ENCODE measurements at places on chromosomes 6 and 20. TPM values are rescaled to one million over a fixed set of nuclear protein-coding genes. Genes with fewer than 3 reads are reported as not detected.
A peak's percentile ranks its signal among the peaks of the same experiment; 100 is the strongest.

DNA sequence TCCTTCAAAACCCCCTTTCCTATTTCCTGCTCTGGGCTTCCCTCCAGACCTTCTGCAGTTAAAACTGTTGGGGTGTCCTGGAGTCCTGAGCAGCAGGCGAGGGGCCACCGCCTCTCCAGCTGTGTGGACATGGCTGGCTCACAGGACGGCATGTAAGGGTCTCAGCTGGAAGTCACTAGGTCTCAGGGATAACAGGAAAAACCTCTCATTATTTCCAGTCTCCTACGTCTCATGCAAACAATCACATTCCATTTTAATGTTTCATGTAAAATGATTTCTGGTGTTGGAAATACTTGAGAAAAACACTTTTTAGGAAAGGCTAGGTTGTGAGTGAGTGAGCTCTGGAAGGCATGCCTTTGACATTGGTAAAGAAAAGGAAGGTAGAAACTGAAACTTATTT, 158.7 kb downstream of the SCML4 start:
- H3K27ac ChIP-seq, result no peak overlapping the region
- no peak for DNase-seq
- H3K27me3 ChIP-seq, result no peaks in the 10 kb centered on the region
- no peaks in the 10 kb centered on the region for H3K36me3 ChIP-seq
- H3K4me1 ChIP-seq, result peaks cover 2% of the 10 kb centered on the region
- no peak overlapping the region for H3K4me3 ChIP-seq

GRCh38 chr6:38169221-38169976, 349.9 kb downstream of the ZFAND3 start:
- H3K27ac ChIP-seq, result peak overlapping the region; percentile 29
- H3K36me3 ChIP-seq, result no peaks in the 10 kb centered on the region
- peaks cover 31% of the 10 kb centered on the region for H3K4me1 ChIP-seq
- DNase-seq, result peak; percentile 48

DNA sequence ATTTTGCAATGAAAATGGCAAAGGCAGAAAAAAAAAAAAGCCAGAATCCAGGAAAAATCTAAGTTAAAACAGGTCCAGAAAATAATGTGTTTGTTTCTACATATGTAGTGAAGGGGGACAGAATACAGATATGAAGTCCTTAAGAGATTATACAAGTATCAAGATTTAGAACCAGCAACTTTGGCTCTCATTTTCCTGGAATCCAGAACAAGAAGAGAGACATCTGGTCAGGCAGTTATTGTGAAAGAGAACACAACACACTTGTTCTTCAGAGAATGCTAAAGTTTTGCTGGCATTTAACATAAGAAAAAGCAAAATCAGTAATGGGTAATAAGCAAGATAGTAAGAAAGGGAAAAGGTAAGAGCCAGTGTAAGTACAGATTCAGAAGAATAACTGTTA, 21.1 kb downstream of the BAG2 start:
- H3K27ac ChIP-seq, result no peak overlapping the region
- H3K4me1 ChIP-seq, result no peaks in the 10 kb centered on the region
- no peaks in the 10 kb centered on the region for H3K27me3 ChIP-seq
- no peak overlapping the region for H3K4me3 ChIP-seq

DNA sequence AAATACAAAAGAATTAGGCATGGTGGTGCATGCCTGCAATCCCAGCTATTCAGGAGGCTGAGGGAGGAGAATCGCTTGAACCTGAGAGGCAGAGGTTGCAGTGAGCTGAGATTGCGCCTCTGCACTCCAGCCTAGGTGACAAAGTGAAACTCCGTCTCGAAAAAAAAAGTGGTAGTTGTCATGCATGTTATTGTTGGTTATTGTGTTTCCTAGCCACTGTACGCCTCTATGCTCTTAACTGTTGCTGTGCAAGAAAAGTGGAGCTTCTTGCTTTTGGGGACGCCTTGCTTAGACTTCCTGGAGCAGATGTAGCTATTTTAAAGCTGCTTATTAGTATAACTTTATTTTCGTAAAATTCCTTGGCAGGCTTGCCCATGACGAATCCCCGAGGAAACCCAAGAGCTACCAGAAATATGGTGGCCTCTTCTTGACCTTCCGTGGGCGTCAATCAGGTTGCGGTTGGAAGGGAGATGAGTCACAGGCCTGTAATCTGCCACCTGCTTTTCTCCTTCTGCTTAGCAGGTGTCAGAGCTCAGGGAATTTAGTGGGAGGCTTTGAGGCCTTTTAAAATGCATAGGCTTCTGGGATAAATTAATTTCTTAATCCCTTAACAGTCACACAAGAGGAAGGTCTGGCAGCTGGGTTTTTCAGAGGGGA, 17.3 kb downstream of the GABRR2 start:
- H3K4me1 ChIP-seq, result no peaks in the 10 kb centered on the region
- H3K36me3 ChIP-seq, result no peaks in the 10 kb centered on the region
- H3K27me3 ChIP-seq, result no peaks in the 10 kb centered on the region
- no peak for DNase-seq

DNA sequence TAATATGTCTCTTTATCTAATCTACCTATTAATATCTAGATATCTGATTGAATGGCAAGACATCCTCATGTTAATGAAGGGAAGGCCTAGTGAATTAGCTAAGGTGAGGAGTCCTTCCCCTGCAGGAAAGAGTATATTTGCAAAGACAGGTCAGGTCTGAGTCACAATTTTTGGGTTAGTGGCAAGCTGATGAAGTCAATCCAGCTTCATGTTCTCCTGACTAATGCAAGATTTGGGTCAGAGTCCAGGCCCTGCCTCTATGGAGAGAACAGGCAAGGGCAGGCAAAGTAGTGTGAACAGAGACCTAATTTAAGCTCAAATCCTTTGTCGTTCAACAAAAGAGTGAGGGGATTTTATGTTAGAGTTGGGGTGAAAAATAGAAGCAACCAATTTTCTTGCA, 496.7 kb downstream of the BMP2 start:
- H3K4me3 ChIP-seq, result no peak overlapping the region
- DNase-seq, result no peak
- H3K27me3 ChIP-seq, result no peaks in the 10 kb centered on the region

Gene LTA
- total RNA-seq, result 0.20 TPM

GRCh38 chr6:123564361-123564760, 72.4 kb downstream of the TRDN start:
- H3K4me3 ChIP-seq, result no peak overlapping the region
- no peaks in the 10 kb centered on the region for H3K36me3 ChIP-seq
- no peak for DNase-seq

Gene CPXM1
- not detected for total RNA-seq

DNA sequence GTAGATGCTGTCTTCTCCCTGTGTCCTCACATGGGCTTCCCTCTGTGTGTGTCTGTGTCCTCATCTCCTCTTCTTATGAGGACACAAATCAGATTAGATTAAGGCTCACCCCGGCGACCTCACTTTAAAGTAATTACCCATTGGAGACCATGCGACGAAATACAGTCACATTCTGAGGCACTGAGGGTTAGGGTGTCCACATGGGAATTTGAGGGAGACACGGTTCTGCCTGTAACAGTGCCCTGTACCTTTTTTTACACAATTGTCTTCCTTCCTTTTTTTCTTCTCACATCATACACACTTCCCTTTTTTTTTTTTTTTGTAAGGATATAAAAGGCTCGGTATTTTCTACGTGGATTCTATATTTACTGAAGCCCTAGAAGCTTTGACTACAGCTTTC, 48.9 kb downstream of the DEK start:
- no peaks in the 10 kb centered on the region for H3K4me1 ChIP-seq
- DNase-seq, result no peak
- H3K4me3 ChIP-seq, result no peak overlapping the region
- H3K27ac ChIP-seq, result no peak overlapping the region
- H3K36me3 ChIP-seq, result peaks cover 19% of the 10 kb centered on the region

DNA sequence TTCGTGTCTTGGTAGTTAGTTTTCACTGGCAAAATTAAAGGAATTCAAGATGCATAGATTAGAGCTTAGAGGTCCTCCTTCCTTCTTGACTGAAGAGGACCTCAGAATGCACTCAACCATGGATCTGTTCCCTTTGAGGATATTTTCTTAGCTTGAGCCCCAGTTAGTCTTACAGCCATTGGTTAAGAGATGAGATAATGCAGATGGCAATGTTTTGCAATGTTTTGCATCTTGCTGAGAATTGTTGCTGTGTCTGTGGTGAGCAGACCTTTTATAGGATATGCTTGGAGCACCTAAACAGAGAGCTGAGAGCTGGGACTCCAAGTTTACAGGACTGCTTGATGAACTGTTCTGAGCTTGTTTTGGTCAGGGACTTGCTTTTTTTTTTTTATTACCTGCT, 107.5 kb downstream of the TMEM170B start:
- no peak overlapping the region for H3K4me3 ChIP-seq
- H3K36me3 ChIP-seq, result no peaks in the 10 kb centered on the region
- DNase-seq, result no peak
- no peaks in the 10 kb centered on the region for H3K4me1 ChIP-seq
- H3K27ac ChIP-seq, result no peak overlapping the region

Gene GLP1R
- not detected for total RNA-seq

Gene ZNF311
- total RNA-seq, result 0.19 TPM

DNA sequence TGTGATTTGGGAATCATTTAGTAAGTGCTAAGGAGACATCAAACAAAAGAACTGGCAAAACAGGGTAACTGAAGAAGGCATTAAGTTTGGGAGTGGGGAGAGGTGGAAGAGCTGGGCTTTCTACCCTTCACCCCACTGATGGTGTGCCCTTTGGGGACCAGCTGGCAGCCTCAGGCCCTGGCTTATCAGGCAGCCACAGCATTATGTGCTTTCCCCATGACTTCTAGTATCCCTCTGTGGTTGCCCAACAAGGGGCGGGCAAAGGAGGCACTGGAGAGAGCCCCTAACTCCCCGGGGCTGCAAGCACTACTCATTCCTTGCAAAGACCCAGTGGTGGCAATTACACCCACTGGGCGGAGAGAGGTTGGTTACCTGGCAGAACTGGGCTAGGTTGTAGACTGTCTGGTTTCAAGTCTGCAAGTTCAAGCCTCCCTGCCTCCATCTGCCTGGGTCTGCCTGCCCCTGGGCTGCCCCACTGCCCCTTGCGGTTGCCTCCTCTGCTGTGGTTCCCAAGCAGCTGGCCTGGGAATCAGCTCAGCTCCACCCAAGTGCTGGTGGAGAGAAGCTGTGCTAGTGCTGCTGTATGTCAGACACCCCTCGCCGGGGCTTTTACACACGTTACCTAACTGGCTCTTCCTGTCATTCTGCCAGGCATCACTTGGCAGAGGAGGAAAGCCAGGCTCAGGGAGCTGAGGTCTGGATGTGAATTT, 29.9 kb downstream of the KCNK5 start:
- H3K4me3 ChIP-seq, result no peak overlapping the region
- no peaks in the 10 kb centered on the region for H3K36me3 ChIP-seq
- no peaks in the 10 kb centered on the region for H3K4me1 ChIP-seq
- no peak overlapping the region for H3K27ac ChIP-seq

Gene EYS
- total RNA-seq, result 0.54 TPM

Gene POPDC3
- not detected for total RNA-seq

- no peak overlapping the region for H3K4me3 ChIP-seq
- H3K27ac ChIP-seq, result no peak overlapping the region
- no peaks in the 10 kb centered on the region for H3K36me3 ChIP-seq
- no peaks in the 10 kb centered on the region for H3K4me1 ChIP-seq
Observed at GRCh38 chr6:111757342-111757741, 115.9 kb downstream of the FYN start.

GRCh38 chr20:17504898-17505635, 26.1 kb downstream of the BFSP1 start:
- H3K27me3 ChIP-seq, result no peaks in the 10 kb centered on the region
- peak overlapping the region; percentile 49 for H3K4me3 ChIP-seq
- no peaks in the 10 kb centered on the region for H3K36me3 ChIP-seq

DNA sequence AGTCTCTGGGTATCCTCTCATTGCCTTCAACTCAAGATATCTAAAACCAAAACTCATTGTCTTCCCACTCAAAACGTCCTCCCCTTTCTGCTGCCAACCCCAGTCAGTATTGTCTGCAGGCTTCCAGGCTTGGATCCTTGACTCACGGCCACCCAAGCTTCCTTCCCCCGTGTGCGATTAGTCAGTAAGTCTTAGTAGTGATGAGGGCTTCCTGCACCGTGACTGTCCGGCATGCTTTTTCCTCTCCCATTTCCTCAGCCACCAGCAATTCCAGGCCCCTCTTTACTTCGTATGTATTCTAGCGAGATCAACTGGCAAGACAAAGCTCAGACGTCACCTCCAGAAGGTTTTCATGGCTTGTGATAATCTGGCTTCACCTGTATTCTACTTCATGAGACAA, 88.6 kb upstream of the DUSP22 start:
- H3K27me3 ChIP-seq, result no peaks in the 10 kb centered on the region
- no peak for DNase-seq
- no peak overlapping the region for H3K4me3 ChIP-seq
- H3K36me3 ChIP-seq, result no peaks in the 10 kb centered on the region

- DNase-seq, result no peak
- H3K4me3 ChIP-seq, result no peak overlapping the region
- no peak overlapping the region for H3K27ac ChIP-seq
Observed at GRCh38 chr6:139407718-139408222, 33.3 kb upstream of the CITED2 start.

GRCh38 chr6:157366648-157367047, 14.3 kb upstream of the ZDHHC14 start:
- H3K36me3 ChIP-seq, result no peaks in the 10 kb centered on the region
- no peaks in the 10 kb centered on the region for H3K4me1 ChIP-seq
- H3K27me3 ChIP-seq, result no peaks in the 10 kb centered on the region
- DNase-seq, result no peak
- H3K4me3 ChIP-seq, result no peak overlapping the region
- H3K27ac ChIP-seq, result no peak overlapping the region

Gene SLC32A1
- not detected for total RNA-seq

Gene PBX2
- total RNA-seq, result 29.5 TPM

DNA sequence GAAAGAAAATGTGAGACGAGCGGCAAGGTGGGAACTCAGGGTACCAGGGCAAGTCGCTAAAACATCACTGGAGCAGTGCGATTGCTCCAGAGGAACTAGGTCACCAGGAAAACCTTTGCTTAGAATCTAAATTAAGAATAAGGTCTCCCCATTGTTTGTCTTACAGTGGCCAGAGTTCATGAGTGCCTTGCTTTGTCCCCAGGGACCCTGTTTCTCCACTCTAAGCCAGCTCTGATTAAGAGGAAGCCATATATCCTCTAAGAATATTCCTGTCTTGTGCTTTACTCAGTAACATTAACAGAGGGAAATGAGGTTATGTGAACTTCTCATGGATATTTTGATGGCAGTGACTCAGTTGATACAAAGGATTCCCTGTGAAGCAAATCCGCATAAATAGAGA, 305.8 kb downstream of the CD83 start:
- no peak overlapping the region for H3K4me3 ChIP-seq
- H3K4me1 ChIP-seq, result no peaks in the 10 kb centered on the region
- no peaks in the 10 kb centered on the region for H3K27me3 ChIP-seq
- no peak overlapping the region for H3K27ac ChIP-seq
- DNase-seq, result no peak

GRCh38 chr6:25866011-25866410, 8.0 kb downstream of the SLC17A3 start:
- H3K27ac ChIP-seq, result no peak overlapping the region
- peaks cover 3% of the 10 kb centered on the region for H3K36me3 ChIP-seq
- no peak overlapping the region for H3K4me3 ChIP-seq
- H3K27me3 ChIP-seq, result no peaks in the 10 kb centered on the region

Gene SLC17A9
- total RNA-seq, result 91.6 TPM

- no peak overlapping the region for H3K4me3 ChIP-seq
- DNase-seq, result no peak
- H3K36me3 ChIP-seq, result no peaks in the 10 kb centered on the region
- H3K4me1 ChIP-seq, result peaks cover 5% of the 10 kb centered on the region
- no peaks in the 10 kb centered on the region for H3K27me3 ChIP-seq
- no peak overlapping the region for H3K27ac ChIP-seq
Observed at GRCh38 chr6:125834348-125834747, 43.6 kb downstream of the NCOA7 start.

Measured in right lobe of liver (tissue), 6 donors.